ENCODE measurements at places on chromosomes 4 and X.

- no peak for DNase-seq
Measured at GRCh38 chr4:1234811-1235292, 14.1 kb downstream of the CTBP1 start.

- DNase-seq: peak; percentile 36
Measured at GRCh38 chr4:106496061-106496460, 127.5 kb upstream of the GIMD1 start.

- DNase-seq: peak; percentile 55
Measured at GRCh38 chr4:128393101-128393704, 105.6 kb upstream of the PGRMC2 start.

DNA sequence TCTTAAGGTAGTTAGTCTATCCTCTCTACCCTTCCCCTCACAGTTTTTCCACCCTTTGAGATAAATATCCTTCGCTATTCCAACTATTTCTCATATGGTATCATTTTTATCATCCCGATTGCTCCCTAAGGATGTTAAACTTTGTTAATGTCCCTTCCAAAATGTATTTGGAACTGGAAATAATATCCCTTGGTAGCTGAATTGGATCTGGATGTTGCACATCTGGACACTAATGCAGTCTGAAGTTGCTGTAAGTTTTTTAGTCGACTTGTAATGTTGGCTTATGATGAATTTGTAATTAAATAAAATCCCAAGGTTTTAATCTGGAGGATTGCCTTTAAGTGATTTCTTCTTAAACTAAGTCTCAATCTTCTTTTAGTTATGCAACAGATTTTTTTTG is 22.5 kb downstream of the XIAP start:
- DNase-seq: no peak

DNA sequence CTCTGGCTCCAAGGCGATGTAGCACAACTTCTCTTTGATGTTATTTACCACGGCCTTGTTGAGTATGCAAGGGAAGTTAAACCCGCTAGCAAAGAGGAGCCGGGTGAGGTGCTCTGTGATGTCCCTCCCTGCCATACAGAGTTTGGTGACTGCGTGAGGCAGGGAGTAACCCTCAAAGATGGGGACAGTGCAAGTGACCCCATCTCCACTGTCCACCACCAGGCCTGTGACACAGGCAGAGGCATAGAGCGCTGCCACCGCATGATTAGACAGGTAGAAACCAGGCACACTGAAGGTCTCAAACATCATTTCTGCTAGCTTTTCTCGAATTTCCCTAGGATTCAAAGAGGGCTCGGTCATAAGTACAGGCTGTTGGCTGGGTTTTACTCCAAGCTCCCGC is 677 bp downstream of the ACTRT1 start:
- no peak for DNase-seq

GRCh38 chrX:45623266-45623665 is 422.6 kb upstream of the DIPK2B start:
- peak; percentile 83 for DNase-seq

DNA sequence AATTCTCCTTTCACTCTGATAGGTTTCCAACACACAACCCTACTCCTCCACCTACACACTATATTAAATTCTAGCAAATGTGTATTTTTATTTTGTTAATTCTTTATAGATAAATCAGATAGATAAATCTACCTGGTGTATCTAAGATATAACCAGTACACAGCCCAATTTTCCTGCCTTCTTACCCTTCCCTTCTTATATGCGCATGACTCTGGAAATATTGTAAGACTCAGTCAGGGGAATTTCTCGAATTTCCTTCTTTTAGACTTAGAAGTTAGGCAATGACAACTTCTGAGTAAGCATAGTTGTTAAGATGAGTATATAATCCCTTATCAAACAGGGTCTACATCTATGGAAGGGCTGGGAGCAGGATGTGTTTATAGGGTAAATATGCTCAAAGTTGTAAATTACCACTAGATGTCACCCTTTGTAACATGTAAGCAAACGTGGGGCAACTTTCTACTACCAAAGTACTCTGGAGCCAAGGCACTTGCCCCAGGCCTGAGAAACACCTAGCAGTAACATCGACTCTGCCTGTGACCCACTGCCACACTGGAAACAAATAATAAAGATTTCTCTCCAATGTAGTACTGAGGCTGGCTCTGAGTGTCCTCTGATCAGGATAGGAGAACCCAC is 444.7 kb downstream of the IQCM start:
- peak; percentile 79 for DNase-seq

DNA sequence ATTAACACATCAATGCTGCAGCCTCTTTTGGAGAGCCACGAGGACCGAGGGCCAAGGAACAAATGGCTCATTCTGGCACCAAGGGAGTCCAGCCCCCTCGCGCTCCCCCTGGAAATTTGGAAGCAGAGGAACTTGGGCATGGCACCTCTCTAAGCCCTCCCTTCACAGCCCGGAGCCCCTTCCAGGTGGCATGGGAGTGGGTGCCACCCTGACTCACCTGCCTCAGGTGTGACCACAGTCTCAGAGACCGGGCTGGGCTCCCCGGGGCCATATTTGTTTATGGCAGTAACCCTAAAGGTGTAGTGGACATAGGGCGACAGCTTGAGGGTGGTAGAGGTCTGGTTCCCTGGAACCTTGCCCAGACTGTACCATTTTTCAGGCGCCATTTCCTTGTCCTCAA is 18.8 kb downstream of the L1CAM start:
- DNase-seq: no peak

- DNase-seq: peak; percentile 60
Measured at GRCh38 chr4:82900066-82900410, 497 bp upstream of the THAP9 start.

DNA sequence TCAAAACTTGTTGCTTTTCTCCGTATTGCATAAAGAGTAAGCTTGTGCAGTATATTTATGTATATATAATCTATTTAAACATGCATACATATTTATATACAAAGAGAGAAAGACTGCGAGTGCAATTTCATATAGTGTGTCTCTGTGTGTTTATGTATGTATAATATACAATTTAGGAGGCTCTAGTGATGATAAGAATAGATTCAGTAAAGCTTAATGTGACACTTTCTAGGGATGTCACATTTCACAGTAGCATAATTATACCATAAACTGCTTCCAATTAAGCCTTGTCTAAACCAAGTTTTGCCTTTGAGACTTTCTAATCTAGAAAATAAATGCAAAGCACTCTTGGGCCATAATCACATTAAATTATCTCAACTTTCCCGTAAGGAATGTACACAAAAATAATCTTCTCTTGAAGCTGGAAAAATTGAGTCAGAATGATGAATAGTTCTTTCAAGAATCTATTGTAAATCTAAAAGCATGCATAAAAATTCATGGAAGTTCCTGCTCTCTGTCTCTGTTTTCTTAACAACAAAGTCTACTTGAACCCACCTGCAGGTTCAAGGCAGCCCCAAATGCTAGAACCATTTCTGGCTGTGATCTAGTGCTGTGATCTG is 114.1 kb upstream of the NPY2R start:
- DNase-seq: peak; percentile 2

DNA sequence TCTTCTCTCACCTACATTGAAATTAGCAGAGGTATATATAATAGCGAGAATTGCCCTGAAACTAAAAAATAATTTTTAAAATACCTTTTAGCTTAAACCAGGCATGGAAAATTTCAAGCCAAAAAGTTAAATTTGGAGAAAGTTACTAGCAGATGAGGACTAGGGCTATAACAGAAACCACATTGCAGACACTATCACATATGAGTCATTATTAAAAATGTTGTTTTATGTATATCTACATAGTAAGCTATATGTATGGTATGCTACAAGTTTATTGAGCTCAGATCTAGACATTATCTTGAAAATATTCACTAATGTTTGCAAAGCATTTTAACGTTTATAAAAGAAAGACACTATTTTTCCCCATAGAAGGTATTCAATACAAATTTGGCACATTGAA is 147.8 kb downstream of the PAPSS1 start:
- no peak for DNase-seq

DNA sequence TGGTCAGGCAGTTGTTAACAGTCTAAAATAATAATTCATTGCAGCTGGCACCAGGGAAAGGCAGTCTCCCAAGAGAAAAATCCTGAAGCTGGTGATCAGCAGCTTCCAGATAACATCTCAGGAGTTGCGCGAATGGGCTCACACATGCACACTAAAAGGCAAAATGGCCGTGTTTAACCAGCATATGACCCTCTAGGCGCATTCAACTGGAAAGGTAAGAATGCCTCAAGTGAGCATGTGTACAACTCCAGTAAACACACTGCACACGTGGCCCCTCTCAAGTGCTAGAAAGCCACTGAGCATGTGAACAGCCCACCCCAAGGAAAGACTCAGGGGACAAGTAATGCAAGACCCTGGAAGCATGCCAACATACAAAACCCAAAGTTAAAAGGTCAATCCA is 33.1 kb downstream of the STPG2 start:
- no peak for DNase-seq

- no peak for DNase-seq
Measured at GRCh38 chrX:103215425-103215991, 600 bp downstream of the BEX4 start.

DNA sequence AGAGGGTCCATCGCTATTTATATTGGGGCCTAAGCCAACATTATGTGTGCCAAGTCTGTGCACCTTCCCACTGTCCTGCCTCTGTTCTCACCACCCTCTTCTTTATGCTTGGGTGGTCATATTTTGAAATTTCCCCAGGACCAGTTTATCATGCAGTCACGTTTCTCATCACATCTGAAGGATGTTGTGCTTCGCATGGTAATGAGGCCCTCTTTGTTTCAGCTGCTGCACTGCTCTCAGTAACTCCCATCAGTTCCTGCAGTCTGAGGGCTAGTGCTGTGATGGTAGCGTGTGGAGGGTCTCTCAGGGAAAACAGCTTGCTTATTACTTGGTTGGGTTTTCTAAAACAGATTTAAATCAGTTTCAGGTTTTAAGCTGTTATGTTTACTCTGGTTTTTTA is 288.0 kb downstream of the AFF2 start:
- no peak for DNase-seq

GRCh38 chrX:17860811-17861488 is at the start of gene RAI2:
RAI2 (minus strand) TSS chrX:17861298; CDS start chrX:17802010, 59,288 bp downstream.
- no peak for DNase-seq

- no peak for DNase-seq
Measured at GRCh38 chr4:53234669-53235068, 131.2 kb downstream of the SCFD2 start.

GRCh38 chr4:135418353-135418752 is 1216.8 kb upstream of the PABPC4L start:
- no peak for DNase-seq

- DNase-seq: no peak
Measured at GRCh38 chrX:153520287-153520917, 3.0 kb downstream of the ATP2B3 start.

- no peak for DNase-seq
Measured at GRCh38 chr4:14431155-14432134, 570.8 kb upstream of the CPEB2 start.

DNA sequence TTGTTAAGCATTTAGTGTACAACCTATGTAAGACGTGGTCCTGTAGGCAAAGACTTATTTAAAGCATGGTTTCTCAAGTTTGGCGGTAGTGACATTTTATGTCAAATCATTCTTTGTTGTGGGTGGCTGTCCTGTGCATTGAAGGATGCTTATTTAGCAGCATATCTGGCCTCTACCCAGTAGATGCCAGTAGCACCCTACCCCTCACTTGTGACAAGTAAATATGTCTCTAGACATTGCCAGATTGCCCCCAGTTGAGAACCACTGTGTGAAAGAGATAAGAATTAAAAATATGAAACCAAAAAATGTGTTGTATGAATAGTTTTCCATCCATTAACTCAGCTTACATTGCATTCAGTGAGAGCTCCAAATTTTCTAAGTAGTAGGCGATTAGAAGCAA is 25.5 kb downstream of the MMAA start:
- no peak for DNase-seq

- DNase-seq: peak; percentile 2
Measured at GRCh38 chr4:84366161-84366560, 132.9 kb downstream of the NKX6-1 start.

DNA sequence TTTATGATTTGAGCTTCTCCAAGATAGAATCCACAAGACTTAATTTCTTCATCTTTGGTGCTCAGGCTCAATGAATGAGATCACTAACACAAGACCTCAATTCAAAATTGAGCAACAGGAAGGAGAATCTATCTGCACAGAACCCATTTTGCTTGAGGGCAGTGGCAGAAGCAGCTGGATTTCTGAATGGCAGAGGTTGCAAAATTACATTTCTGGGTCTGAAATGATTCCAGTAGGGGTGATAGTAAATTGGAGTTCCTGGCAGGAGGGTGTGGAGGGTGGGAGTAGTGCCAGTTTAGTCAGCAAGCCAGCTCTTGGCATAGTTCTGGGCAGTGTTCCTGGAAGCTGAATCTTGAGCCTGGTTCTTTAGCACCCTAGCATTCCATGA is 281.1 kb downstream of the SLC7A11 start:
- peak; percentile 90 for DNase-seq

DNA sequence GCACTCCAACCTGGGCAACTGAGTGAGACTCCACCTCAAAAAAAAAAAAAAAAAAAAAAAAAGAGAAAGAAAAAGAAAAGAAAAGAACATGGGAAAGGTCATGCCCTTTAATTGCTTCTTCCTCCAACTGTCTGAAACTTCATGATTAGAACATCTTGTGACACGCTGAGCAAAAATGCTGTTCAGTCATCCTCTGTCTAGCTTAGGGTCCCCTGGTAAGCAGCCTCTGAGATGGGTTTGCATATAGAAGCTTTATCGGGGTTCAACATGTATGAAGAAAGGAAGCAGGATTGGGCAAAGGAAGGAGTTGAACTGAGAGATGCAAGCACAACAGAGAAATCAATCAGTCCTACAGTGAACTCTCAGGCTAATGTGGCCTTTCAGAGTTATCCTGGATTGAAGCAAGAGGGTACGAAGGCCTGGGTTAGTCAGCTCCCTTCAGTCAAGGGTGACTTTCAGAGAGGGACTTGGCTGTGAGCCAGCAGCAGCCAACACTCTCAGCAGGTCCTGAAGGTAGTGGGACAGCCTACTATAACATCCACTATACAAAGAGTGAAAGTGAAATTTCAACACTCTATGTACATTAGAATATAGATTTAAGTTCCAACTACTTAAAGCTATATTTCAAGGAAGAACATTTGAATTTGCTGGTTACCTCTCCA is 11.4 kb downstream of the MAOB start:
- DNase-seq: no peak

DNA sequence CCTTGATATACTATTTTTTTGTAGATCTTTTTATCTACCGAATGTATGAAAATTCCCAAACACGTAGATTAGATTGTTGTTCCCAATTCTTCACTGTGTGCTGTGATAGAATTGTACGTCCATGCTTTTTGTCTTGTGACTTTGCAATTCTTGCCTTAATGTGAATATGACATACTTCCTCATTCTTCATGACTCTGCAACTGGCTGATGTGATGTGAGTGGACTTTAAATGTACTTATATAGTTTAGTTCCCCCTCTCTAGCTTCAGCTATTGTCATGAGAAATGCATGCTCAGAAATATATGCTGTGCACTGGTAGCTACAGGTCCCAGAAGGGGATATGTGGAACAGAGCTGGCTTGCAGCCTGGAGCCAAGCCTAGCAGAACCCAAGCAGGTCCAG is 89.4 kb downstream of the FTHL17 start:
- no peak for DNase-seq

DNA sequence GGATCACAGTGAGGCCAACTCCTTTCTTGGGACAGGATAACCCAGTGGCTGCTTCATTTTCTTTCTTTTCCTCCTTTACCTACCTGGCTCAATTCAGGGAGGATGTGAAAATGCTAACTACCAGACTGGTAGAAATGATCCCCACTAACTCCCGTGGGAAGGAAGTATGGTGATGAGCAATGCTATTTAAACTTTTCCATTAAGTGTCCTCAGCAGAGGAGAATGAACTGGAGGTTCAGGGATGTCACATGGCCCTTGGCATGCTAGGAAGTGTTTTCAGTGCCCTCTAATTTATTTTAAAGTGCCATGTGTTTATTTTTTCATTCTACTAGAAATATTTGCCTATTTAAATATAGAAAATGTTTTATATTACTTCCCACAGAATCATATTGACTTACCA is 363.9 kb downstream of the PPP3CA start:
- peak; percentile 58 for DNase-seq
